Activated T-helper 1 cell treated with Interleukin-2 at 50 U/mL for 16 hours (primary cell): ENCODE measurements at places on chromosomes 5 and 9.

GRCh38 chr5:17302106-17302505, 84.7 kb downstream of the BASP1 start:
- no peak for DNase-seq

- DNase-seq, result no peak
These were observed 140.5 kb downstream of the SLIT3 start for GRCh38 chr5:169160405-169160901.

DNA sequence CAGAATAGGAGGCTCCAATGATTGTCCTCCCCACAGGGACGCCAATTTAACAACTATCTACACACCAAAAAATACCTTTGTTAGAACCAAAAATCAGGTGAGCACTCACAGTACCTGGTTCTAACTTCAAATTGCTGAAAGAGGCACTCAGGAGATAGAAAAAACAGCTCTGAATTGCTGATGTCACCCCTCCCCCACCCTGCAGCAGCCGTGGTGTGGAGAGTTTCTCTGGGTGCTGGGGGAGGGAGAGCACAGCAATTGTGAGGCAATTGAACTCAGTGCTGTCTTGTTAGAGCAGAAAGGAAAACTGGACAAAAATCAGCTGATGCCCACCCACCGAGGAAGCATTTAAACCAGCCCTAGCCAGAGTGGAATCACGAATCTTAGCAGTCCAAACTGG, 41.8 kb downstream of the TNFSF8 start:
- no peak for DNase-seq

- no peak for DNase-seq
These were observed 74.5 kb upstream of the XPA start for GRCh38 chr9:97771641-97772040.

DNA sequence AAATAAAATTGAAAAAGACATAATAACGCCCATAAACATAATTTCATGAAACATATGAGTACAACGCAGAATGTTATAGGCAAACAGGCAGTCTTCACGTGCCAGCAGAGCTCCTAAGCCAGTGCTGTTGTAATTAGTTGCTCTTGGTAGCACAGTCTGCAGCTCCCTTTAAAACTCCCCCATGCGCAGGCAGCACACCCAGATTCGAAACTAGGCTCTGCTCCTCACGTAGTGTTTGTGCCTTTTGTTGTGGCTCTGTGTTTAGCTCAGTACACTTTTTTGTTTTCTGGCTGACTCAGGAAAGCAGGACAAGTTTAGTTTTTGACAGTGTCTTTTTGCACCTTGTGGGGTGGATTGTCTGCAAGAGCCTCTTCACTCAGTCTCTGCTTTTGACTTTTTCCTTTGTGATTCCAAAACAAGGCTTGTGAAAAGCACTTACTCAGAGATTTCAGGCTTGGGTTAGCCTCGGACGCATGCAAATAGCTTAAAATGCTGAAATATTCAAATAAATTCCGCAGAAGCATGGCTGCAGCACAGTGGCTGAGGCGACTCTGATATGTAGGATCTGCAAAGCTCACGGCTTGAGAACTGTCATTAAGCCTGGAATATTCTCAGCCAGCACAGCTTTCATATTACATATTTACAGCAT, 113.6 kb downstream of the IRX1 start:
- no peak for DNase-seq

DNA sequence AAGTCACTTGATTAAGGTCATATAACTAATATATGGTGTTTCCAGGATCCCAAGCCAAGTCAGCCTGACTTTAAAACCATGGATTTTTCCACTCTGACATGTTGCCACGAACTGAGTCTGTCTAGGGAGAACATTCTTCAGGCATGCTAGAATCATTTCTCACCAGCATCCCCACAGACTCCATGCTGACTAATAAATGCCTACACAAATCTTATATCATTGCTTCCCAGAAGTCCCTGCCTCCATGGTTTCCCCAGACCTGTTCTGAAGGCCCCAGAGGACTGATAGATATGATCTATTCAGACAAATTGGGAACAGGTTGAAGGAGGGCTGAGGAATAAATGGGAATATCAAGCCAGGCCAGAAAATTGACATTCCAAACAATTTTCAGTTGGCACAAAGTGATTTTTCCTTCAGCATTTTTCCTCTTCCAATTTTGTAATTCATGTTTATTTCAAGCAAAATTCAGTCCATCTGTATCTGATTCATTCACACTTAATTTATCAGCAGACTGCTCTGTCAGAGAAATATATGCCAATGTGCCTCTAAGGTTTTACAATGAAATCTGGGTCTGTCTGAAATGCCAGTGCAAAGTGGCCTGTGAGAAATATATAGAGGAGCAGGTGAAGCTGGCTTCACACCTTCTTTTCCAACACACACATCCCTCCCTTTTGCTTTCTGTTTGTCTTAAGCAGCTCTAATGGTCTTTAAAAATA, 413.6 kb upstream of the TNC start:
- DNase-seq, result no peak

DNA sequence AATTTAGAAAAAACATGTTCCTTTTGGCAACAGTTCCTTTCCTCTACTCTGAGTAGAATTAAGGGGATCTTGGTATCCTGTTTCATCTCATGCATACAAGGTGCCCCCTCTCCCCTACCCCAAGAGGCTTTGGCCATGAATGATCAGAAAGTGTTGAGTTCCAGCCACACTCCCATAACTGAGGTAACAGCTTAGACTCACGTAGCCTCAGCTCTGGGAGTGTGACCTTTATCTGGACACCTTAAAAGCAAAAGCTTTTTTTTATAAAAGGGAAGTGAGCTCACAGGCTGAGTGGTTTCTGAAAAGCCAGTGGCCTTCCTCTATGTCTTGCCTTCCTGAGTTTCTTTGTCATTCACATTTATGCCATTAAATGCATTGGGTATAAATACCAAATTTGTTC, 900 bp upstream of the HAVCR2 start:
- DNase-seq, result no peak
